ENCODE measurements at places on chromosomes 6 and 20. TPM values are rescaled to one million over a fixed set of nuclear protein-coding genes. Genes with fewer than 3 reads are reported as not detected.

The TRPC4AP gene
- total RNA-seq = 61.9 TPM

The TBP gene
- 15.2 TPM for total RNA-seq

The LRFN2 gene
- total RNA-seq = not detected

The HLA-DMA gene
- total RNA-seq = 2.5 TPM

The PTK6 gene
- total RNA-seq = 2.5 TPM

The HTR1E gene
- total RNA-seq = not detected

The MYLK2 gene
- total RNA-seq = 0.66 TPM
